ENCODE measurements at places on chromosomes 7 and 10. TPM values are rescaled to one million over a fixed set of nuclear protein-coding genes. Genes with fewer than 3 reads are reported as not detected.
A peak's percentile ranks its signal among the peaks of the same experiment; 100 is the strongest.

- no peak for DNase-seq
These were observed 81.6 kb downstream of the PRKAG2 start for GRCh38 chr7:151795168-151795811.

- DNase-seq: no peak
These were observed 74.8 kb upstream of the SVIL start for GRCh38 chr10:29709484-29710002.

- DNase-seq: no peak
These were observed 172.3 kb downstream of the C1GALT1 start for GRCh38 chr7:7354674-7355073.

GRCh38 chr7:24912874-24913514 lies 67.0 kb downstream of the OSBPL3 start:
- DNase-seq: no peak

DNA sequence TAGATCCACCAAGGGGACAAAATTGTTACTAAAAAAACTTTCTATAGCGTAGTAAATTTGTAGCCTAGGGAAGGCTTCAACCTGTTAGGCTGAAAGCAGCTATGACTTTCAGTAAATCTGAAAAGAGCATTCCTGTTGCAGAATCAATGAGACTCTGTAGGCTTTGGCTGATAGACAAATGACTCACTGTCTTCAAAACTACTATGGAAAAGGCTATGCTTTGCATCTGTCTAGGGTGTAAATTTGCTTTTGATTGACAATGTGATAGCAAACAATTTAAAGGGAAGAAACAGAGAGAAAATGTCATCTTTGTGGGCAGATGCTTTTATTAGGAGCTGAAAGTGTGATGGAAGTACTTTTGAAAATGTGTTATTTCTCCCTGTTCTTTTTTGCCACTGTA lies 60.6 kb downstream of the ARL5B start:
- no peak for DNase-seq

- DNase-seq: peak; percentile 3
These were observed 27.6 kb downstream of the SDHAF3 start for GRCh38 chr7:97145068-97145467.

DNA sequence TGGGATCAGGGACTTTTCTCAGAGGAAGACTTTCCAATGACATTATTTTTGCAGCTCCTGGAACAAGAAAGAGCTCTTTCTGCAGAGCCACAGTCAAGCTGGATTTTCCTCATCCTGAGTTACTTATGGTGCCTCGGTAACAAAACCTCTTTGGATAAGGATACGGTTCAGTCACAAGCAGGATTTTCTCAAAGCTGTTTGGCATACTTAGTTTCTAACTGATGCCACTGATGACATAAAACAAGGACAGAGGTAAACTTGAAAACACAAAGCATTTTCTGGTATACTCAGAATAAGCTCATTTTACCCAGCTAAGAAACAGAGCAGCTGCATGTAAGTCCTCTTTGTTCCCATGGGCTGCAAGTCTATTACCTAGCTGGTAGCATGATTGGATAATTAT lies 340.9 kb upstream of the MEOX2 start:
- DNase-seq: no peak

- DNase-seq: no peak
These were observed 25.4 kb downstream of the BTBD16 start for GRCh38 chr10:122296363-122297120.

GRCh38 chr10:27065084-27065483 lies 35.2 kb downstream of the ANKRD26 start:
- no peak for DNase-seq

DKK1 gene
- 575 TPM for polyA plus RNA-seq

CUBN gene
- polyA plus RNA-seq: 0.39 TPM

C10orf62 gene
- polyA plus RNA-seq: not detected

RADIL gene
- 1.2 TPM for polyA plus RNA-seq

GIMAP7 gene
- not detected for polyA plus RNA-seq

HMX2 gene
- not detected for polyA plus RNA-seq
